Neuronal stem cell (in vitro differentiated cells): ENCODE measurements at places on chromosomes 2 and 18.

- no peak for DNase-seq
Measured at GRCh38 chr2:147345246-147345645, 499.6 kb upstream of the ACVR2A start.

- DNase-seq: no peak
Measured at GRCh38 chr2:21700644-21701043, 576.9 kb downstream of the TDRD15 start.

GRCh38 chr18:45119876-45120275, 439.2 kb downstream of the SETBP1 start:
- DNase-seq: no peak

DNA sequence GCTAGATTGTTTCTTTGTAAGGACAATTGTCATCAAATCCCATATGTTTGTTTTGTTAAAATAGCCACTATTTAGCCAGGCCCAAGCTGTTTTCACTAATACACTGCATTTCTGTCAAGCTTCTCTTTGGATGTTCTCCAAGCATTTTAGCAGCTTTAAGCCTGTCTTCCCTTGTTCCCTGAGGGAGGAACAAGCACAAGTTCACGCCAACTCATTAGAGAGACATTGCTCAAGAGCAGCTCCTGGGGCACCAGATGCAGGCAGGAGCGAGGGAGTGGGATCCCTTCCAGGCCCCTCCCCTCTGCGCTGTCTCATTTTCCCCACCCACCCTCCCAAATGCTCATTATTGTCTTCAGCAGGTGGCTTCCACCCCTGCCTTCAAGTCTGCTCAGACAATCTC, 32.6 kb upstream of the PPP3R1 start:
- no peak for DNase-seq

GRCh38 chr2:111024496-111024895, 96.2 kb upstream of the BCL2L11 start:
- DNase-seq: no peak

DNA sequence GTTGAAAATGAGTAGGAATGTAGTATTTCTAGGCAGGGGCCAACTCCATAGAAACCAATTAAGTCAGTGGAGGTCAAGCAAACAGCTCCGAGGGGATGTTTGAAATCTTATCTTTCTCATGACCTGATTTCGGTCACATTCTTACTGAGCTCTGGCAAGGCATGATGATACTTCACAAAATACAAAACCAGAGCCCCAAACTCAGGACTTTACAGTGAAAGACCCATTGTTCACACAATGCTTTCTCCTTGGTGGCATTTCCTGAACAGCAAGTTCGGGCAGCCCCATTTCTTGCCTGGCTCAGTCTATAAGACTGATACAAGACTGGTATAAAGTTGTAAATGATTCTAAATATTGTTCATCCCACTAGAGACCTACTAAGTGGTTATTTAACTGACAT, 53.3 kb downstream of the LAMA1 start:
- no peak for DNase-seq

DNA sequence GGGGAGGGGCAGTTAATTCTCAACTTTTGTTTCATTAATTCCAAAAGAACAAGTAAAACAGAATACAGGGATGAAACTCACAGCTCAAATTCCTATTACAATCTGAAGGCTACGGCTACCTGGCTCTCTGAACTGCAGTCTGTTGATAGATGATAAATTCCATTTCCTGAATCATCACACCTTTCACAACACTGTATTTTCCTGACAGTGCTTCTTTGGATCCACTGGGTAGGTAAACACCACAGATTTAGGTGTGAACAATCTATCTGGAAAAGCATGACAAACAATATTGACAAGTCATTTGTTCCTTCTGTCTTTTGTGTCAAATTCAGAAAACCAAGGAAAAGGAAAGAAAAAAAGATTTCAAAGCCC, 843.2 kb downstream of the LRRTM4 start:
- DNase-seq: no peak

DNA sequence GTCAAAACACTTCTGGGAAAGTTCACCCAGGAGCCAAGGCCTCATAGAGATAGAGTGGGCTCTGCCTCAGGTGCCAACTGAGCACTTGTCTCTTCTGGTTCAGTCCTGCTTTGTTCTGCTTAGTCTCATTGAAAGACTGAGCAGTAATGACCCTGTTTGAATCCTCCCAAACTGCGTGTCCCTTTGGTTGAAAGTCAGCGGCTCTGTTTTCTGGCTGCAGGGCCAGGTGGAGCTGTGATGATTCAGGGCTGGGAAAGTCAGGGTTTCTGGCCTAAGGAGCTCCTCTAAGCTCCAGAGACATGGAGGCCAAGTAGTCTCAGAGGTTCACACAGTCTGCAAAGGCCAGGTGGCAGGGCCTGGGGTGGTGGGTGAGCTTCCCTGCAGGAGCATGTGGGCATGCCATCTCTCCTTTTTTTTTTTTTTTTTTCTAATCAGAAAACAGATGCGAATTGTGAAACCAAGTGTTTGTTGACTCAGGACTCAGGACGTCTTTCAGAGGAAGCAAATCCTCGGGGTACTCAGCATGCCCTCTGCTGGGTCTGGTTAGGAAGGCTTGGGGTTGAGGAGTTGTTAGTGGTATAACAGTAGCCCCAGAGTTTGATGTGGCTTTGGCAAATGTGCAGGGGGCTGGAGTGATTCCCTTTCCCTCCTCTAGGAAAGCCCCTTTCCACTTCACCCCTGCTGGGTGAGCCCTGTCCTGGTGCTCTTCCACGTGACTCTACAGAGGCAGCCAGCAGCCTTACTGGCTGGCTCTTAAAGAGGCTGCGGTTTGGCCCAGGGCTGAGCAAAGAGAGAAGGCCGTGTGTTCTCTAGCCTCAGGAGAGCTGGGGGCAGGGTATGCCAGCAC, 38.3 kb downstream of the TMEM17 start:
- DNase-seq: no peak

DNA sequence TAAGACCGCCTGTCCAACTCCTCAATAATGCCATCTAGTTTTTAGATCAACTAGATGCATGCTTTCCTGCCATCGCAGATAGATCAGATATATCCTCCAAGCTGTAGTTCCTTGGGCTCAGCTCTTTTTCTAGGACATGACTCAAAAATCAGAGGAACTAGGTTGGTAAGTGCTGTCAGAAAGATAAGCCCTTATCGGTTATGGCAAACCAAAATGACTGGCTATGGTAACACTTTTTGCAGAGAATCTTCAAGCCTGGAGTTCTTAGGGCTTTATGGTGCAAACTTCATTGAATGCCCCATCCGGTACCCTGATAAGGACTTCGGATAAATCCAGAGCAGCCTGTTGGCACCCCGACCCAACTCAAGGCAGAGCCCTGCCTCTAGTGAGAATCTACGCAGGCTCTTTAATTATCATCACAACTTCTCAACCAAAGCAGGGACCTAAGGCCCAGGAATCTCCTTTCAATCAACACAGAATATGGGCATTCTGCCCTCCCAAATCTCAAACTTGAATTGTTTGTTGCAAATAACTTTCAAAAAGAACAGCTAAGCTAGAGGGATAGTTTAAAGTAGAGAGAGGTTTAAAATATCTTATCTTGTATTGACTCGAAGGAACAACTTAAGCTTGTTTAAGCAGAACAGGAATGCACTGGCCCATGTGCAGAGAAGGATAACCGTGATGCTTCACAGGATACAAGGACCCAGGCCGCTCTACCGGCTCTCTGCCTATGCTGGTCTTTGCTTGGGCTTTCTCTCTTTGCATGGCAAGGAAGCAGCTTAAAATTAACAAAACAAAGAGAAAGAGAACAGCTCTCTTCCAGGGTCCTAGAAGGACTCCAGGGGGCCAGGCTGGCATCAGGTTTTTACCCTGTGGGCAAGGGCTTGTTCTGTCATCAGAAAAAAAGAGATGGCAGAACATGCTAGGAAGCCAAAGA, 3.4 kb upstream of the CYP1B1 start:
- DNase-seq: no peak

- no peak for DNase-seq
Measured at GRCh38 chr2:222174450-222174849, 124.3 kb downstream of the PAX3 start.

GRCh38 chr18:43588838-43589237, 311.5 kb upstream of the SYT4 start:
- no peak for DNase-seq
